CD4-positive, alpha-beta T cell treated with Interleukin-15 for 4 hours (primary cell): ENCODE measurements at places on chromosomes 2 and 18.

- DNase-seq: no peak
These were observed 15.7 kb downstream of the STK39 start for GRCh38 chr2:168231609-168232241.

GRCh38 chr2:96342085-96342484 is 6.5 kb downstream of the NCAPH start:
- peak; percentile 79 for DNase-seq

GRCh38 chr2:149042881-149043280 is 4.4 kb downstream of the LYPD6B start:
- DNase-seq: no peak

GRCh38 chr18:3973191-3973850 is 481.8 kb downstream of the DLGAP1 start:
- no peak for DNase-seq

DNA sequence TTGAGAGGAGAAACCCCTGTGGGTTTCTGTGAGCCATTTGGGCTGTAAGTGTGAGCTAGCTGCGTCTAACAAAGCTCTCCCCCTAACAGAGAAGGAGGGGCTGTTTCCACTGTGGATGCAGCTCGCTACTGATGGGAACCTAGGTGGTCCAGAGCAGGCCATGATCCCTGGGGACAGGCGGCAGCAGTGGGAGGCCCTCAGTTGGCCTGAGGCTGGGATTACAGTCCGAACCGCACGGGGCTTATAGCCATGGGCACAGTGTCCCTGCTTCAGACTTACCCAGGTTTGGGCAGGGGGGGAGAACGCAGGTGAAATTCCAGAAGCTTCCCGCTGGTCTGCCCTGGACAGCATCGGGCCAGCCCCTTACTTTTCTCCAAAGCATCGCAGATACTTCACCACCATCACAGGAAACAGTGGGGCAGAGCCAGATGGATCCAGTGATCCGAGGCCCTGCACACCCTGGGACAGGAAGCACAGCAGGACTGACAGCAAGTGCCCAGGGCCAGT is 139.4 kb downstream of the SEPTIN10 start:
- DNase-seq: no peak

DNA sequence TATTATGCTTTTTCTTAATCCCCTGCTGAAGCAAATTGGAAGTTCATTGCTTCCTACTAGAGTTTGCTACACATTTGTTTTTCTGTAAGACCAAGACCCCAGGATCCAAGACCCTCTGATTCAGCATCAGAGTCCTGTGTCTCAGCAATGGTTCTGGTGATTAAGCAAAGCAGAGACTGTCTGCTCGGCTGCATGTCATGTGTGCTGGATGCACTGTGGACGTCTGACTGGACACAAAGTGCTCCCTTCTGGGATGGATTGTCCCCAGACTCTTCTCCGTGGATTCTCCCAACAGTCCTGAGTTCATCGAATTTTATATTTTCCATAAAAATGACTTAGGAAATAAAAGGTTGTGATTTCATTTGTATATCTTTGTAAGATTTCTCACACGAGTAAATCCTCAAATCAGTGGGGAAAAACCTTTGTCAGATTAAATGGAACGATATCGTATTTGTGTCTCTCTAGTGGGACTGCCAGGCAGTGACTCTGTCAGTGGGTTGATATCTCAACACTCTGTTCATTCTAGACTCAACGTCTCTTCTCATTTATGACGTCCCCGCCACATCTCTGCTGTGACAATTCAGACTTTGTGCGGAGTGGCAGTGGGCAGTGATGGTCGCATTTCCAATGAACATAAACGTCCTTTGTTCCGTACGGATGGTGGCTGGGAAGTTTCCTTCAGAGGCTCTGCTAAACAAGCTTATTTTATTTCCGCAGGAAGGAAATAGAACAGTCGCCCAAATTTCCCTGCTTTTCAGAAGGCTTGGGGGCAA is 58.6 kb downstream of the NCAPH start:
- no peak for DNase-seq

DNA sequence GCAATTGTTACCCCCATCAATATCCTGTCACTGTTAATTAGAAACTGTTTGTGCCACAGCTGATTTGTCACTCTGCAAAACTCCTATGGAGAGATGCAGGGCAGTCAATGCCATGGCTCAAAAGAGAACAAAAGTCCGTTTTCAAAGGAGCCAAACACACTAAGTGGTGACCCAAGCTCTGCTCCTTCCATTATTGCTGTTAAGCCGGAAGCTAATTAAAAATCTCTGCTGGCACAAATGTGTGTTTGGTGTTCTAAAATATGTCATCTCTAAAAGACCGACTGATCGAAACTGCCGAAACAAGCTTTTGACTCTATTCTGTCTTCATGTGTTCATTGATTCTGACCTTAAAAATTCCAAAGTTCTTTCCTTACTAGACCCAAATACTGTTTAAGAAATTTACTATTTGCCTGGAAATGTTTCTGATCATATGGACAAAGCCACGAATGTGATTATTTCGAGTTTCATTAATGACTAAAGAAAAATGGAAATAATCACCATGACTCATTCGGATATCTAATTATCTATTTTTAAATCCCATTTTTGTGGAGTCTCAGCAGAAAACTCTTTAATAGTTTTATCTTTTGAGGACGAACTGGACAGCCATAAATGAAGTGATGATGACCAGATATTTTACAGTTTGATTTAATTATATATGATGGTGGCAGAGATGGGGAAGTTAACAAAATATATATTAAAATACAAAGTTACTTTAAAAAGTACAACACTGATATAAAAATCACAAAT is 287.6 kb downstream of the SOCS6 start:
- DNase-seq: no peak

- no peak for DNase-seq
These were observed 121.9 kb upstream of the LGALSL start for GRCh38 chr2:64331849-64332699.

DNA sequence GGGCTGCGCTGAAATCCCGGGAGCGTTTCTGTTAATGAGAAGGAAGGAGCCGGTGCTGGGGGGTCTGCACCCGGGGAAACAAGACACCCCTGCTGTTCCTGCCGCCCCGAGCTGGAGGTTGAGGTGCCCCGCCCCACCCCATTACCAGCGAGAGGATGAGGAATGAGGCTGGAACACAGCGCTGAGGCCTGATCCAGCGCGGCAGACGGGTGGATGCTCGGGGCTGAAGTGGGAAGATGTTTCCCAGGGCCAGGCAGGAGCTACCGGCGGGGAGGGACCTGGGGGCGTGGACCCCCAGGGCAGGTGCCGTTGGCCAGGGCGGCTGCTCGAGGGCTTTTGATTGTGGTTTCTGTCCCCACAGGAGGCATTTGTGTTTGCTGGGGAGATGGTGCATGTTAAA is 134.3 kb upstream of the CTDP1 start:
- DNase-seq: no peak

- DNase-seq: no peak
These were observed 8.3 kb downstream of the CAPG start for GRCh38 chr2:85401844-85402243.

- DNase-seq: no peak
These were observed 91.2 kb upstream of the LDAH start for GRCh38 chr2:20914087-20914486.

DNA sequence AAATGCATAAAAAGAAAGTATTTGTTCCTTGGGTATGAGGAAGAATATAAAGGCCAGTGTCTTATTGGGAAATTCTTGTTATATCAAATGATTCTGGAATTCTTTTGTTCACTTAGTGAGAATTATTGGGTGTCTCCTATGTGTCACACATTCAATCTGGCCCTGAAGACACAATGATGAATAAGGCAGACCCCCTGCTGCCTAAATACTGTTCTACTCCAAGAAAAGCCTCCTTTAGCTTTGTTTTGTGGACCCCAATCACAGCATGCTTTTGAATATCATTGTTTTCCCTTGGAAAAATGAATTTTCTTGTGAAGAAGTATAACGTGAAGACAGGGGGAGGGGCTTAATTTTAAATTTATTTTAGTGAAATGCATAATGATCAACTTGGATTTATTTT is 682.4 kb downstream of the LRRTM4 start:
- DNase-seq: no peak

DNA sequence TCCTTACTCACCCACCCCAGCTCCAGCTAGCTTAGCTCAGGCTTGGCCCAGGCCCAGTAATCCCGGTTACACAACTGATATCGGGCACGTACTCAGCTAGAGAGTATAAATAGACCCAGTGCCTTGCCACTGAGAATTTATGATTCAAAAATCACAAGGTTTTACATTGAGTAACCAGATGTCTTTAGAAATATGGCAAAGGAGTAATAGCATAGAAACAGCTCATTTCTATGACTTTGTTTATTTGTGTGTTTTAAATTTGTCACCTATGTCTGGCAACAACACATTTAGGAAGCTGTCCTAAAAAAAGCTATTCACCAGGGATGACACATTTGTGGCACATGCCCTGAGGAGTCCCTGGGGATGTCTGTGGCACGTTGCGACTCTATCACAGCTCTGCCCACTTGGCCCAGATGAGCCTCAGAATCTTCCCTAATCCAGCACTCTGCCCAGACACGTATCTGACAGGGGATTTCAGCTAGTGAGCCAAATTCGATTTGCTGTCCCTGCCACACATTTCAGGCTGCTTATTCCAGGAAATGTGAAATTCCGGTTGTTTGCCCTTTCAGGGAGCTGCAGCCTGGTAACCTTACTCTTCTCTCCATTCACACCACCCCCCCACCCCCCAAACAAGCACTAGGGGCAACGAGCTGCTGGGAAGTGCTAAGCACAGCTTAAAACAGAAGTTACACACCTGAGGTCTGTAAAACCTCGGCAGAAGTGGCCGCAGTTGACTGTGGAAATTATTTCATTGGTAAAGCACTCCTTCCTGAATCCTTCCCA is 85.4 kb upstream of the ZCCHC2 start:
- no peak for DNase-seq

- DNase-seq: no peak
These were observed 171.4 kb upstream of the PXDN start for GRCh38 chr2:1915746-1916145.

DNA sequence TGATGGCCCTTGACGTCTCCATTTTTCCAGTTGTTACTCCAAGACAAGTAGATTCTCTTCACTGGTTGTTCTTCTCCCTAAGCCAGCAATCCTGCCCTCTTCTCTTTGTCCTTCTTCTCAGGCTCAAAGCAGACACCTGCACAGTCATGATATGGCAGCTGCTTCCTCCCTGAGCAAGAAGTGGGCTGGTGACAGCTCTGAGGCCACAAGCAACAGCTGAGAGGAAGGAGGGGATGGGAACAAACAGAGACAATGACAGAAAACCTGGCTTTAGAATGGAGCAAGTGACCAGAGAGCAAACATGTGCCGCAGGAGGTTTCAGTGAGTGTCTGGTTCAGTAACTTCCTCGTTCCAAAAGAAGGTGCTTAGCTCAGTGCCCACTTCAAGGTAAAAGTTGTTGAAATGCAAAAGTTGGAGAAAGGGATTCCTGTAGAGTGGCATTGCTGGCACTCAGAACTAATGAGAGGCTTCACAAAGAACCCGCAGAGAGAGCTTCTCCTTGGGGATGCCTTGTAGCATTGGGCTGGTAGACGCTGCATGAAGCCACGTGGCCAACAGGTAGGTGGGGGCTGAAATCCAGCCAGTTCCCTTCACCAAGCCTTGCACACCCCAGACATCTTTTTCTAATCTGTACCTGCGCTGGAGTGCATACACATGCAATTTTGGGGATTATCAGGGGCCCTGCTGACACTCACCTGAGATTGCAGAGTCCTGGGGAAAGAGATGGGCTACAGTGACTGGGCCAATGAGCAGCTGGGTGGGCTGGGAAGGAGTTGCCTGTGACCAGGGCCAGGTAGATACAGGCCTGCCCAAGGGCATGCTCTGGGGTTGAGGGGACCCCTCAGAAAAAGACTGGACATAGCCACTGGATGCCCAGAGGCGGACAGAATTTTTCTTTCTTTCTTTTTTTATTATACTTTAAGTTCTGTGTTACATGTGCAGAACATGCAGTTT is 153.3 kb upstream of the RAB12 start:
- DNase-seq: no peak

- DNase-seq: no peak
These were observed 16.5 kb upstream of the ALPK2 start for GRCh38 chr18:58645398-58645797.

DNA sequence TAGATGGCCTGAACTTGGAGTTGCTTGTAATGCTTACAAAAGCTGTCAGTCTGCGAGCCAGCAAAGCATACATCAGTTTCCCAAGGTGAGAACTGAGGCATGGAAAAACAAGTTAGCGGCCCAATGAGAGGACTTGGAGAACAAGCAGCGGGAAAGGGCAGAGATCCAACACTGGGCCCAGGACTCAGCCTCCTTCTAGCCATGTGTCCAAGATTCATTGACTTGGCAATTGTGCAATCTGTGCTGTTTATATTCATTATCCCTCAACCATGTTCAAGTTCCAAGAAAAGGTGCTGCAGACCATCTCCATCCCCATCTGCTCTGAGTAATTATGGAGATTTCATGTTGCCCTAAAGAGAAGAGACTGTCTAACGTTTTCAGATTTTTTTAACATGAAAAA is 187.4 kb downstream of the ALK start:
- DNase-seq: no peak
